Renal pelvis (tissue), 12 donors: ENCODE measurements at places on chromosomes 2 and 18. TPM values are rescaled to one million over a fixed set of nuclear protein-coding genes. Genes with fewer than 3 reads are reported as not detected.

DNA sequence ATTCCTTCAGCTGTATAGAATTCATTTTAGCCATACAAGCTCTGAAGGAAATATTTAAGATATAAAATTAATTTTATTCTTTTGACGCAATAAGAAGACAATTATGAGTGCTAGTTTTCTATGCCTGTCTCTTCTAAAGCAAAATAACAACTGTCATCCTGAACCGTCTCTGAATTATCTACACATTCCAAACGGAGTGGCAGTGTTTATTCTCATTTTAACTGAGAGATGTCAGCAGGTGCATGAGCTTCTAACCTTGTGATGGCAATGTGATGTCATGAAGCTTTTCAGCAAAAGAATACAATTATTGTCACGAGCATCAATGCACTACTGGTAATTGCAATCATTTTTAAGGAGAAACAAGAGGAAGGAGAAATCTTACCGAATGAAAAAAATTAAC is 274.8 kb downstream of the SPAG16 start:
- no peak for DNase-seq

- DNase-seq: no peak
Measured at GRCh38 chr2:148943097-148943496, 68.1 kb downstream of the KIF5C start.

DNA sequence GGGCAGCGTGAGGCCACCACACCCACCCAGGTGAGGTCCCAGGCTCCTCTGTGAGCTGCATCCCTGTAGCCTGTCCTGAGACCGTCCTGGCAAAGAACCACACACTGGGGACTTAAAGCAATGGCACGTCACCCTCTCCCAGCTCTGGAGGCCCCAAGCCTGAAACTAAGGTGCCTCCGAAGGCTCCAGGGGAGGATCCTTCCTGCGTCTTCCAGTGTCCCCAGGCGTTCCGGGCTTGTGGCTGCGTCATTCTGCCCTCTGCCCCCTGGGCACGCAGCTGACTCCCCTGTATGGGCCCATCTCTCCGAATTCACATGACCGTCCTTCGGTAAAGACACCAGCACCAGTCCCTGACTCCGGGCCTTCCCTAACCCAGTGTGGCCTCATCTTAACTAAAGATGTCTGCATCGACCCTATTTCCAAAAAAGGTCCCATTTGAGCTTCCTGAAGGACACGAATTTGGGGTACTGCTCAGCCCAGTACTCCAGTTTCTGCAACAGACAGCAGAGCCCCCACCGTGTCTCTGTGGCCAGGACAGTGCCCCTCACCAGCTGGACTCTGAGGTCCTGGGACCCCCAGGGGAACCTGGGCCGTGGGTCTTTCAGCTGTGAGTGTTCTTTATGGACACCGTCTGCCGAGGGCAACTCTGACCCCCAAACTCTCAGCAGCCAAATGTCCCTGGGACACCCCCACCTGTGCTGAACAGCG is 75.2 kb upstream of the CTDP1 start:
- no peak for DNase-seq

The IL36B gene
- polyA plus RNA-seq: not detected

DNA sequence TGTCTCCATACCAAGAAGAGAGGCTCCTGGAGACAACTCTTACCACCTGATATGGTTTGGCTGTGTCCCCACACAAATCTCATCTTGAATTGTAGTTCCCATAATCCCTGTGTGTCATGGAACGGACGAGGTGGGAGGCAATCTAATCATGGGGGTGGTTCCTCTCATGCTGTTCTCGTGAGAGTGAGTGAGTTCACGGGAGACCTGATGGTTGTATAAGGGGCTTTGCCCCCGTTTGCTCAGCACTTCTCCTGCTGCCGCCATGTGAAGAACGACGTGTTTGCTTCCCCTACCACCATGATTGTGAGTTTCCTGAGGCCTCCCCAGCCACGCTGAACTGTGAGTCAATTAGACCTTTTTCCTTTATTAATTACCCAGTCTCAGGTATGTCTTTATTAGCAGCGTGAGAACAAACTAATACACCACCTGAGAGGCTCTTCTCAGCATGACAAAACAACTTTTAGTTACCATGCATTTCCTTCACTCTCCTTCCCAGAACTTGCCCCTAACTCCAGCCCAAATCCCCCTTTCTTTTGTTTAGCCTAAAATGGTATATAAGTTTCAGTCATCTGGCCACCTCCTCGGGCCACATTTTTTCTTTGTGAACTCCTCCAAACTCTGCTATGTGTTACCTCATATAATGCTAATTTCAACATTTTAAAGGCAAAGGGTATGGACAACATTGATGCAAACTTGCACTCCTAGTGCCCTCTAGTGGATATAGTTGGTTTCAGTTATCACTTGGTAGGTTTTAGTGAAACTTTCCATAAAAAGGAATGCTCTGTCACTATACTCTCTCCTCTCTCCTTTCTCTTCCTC is 58.6 kb upstream of the SLC25A52 start:
- peak; percentile 47 for DNase-seq

GRCh38 chr2:2703762-2704427 is 372.8 kb upstream of the MYT1L start:
- DNase-seq: no peak

The POTEC gene
- 0.09 TPM for polyA plus RNA-seq
